ENCODE measurements at places on chromosomes 11 and 22.

DNA sequence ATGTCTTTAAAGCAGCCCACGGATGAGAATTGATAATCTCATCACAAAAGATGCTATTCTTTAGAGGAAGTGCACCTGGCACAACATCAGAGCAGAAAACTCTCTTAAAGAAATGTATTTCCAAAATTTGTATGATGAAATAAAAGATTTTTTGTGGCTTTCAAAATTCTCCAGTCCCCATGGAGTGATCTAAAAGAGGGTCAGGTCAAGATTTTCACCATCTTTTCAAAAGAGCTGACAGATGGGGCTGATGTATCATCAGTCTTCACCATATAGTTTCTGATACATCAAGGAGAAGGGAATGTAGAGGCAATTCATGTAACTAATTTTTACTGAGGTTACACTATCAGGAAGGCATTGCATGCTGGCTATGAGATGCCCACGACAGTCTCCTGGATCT is 11.7 kb downstream of the ME3 start:
- no peak for DNase-seq

DNA sequence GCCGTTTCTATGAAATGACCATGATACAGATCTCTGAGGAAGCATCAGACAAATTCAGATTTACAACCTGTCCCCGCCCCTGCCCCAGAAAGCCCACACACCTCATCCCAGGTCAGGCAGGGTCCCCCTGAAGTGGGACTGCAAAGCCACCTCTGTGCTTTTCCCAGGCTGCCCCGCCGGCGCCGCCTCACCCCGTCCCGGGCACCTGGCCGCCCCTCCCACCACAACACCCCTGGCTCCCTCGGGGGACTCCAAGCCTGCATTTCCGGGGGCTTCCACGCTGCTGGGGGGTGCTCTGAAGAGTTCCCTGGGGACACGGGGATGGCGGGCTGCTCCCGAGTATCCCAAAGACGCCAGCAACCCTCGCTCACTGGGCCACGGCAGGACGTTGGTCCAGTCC is 23.2 kb downstream of the DRD4 start:
- no peak for DNase-seq

DNA sequence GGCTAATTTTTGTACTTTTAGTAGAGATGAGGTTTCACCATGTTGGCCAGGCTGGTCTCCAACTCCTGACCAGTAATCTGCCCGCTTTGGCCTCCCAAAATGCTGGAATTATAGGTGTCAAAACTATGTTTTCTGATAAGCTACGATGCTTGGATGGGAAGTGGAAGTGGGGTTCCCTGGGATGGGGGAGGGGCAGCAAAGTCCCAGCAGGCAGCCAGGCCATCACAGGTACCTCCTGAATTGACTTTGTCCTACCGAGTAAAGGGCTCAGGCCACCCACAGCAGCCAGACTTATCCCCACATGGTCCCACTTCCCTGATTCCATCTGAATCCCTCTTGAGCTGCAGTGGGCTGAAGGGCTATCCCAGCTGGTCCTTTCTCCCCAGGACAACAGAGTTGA is 6.9 kb downstream of the FTH1 start:
- DNase-seq: peak; percentile 9

DNA sequence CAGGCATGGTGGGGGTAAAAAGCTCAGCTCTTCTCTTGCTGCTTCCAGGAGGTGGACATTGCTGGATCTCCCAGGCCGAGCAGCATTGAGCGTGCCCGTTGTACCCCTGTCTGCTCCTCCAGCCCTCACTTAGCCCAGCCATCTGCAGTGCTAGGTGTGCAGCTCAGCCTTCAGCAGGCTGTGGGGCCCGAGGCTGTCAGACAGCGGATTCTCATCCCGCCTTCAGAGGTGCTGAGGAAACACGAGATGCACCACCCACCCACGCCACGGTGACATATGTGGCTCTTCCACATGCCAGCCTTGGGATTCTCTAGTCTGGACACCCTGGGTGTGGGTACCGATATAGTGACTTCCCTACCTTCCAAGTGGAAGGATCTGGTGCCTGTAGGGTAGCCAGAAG is 48.9 kb upstream of the NECTIN1 start:
- no peak for DNase-seq

DNA sequence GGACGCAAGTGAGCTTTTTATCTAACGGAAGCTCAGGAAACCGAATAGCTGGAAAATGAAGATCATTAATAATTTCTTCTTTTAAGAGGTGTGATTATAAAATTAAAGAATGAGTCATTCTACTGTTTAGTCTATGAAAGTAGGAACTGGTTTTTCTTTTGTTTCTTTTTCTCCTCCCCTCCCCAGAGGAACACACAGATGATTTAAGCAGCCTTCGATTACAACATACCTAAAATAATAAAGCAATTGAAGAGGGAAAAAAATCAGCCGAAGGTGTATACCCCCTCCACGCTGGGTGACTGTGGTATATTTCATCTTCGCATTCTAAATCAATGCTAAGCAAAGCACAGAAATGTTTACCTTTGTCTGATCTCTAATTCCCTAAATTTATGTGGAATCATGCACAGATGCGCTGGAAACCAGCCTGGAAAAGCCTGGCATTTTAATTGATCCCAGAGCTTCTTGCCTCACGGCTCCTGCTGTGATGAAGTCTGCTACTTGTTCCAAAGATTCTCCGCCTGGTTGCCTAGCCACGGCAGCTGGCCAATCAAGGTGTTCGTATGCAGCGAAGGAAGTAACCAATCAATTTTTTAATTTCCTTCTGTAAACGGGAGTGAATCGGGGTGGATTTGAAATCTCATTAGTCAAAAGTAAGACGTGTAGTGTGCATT is 133.9 kb downstream of the FANCF start:
- DNase-seq: no peak

DNA sequence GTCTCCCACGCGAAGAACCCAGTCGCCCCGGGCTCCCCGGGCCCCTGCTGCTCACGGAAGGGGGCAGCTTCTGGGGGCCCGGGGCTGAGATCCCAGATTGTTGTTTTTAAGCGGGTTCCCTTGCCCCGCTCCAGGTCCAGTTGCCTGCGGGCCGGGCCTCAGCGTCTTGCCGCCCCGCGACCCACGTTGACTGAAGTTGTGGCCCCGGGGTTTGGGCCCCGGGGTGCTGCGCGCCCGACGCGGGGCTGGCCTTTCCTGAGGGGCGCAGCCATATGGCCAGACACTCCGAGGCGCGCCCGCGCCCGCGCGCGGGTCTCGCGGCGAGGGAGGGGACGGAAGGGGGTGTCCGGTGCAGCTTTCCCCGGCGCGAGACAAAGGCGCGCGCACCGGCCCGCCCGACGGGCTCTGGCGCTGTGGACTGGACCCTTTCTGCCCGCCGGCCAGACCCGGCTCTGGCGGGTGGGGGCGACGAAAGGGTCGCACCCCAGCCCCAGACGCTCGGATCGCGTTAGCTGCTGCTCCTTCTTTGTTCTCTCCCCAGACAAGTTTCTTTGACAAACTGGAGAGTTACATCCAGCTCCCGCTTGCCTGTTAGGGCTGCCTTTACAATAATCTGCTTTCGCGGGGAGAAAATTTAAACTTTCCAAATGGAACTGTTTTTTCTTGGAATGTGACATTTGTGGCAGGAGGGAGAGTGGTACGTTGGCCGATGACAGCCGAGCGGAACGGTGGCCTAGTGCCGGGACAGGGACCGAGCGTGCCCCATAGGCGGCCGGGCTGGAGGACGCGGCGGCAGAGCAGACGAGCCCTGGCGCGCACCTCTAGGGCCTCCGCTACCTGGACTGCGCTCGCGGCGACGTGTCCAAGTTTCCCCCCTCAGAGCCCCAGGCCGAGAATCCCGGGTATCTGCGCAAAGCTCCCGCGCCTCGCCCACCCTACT is 716 bp downstream of the AMOTL1 start:
- peak; percentile 32 for DNase-seq

DNA sequence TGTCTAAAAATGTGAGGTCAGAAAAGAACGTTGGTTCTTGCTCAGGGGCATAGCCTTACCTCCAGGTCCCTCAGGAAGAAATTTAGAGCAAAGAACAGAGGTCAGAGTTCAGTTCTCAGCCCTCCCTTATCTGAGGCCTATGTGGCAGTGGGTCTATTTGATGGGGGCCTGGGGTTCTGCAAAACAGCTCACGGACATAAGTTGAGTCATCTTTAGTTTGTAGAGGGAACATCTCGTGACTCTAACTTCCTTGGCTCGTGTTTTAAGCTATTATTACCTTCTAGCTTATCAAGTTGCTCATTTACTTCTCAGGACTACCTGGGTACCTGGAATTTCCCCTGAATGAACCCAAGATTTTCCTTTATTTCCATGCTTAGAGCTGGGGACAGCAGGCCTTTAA is 91.3 kb upstream of the AMOTL1 start:
- no peak for DNase-seq

DNA sequence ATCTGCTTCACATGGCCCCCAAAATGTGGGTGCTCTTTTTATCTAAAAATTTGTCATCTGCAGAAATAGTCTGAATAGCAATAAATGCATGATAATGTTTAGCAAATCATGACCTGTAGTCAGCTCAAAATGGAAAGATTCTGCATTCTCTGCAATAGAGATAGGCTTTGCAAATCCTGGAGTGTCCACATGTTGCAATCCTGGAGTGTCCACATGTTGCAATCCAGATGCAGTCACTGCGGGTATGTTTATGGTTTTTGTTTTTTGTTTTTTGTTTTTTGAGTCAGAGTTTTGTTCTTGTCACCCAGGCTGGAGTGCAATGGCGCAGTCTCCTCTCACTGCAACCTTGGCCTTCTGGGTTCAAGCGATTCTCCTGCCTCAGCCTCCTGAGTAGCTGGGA is 20.2 kb upstream of the LRRC32 start:
- no peak for DNase-seq

DNA sequence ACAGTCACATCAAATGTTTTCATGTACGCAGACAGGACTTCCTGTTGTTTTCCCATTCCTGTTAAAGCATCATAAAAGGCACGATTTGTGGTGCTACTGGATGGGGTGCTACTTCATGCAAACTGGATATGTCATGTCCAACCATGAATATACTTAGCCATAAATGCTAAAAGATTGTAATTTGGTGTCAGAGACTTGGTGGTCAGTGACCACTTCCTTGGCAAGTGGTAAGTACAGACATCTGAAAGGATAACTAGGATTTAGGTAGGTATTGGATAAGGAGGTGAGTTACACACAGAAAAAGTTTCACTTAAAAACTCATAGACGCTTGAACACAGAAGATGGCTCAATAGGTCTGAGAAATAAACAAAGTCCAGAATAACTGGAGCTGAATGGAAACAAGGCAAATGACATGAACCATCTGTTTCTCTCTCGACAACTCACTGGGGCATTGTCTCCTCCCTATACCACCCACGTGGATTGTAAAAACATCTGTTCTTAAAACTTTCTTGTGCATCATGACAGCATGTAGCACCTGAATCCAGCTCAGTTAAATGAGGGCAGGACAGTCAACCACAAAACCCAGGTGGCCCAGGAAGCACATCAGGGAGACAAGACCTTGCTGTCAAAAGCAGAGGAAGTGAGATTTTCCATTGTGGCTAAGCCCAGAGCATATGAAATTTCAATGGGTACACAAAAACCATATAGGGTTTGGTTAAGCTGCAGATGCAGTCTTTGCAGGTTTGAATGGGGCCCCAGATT is 22.1 kb upstream of the IGLL5 start:
- DNase-seq: peak; percentile 58

- DNase-seq: no peak
Measured at GRCh38 chr11:61270354-61271076, 24.6 kb downstream of the VWCE start.

DNA sequence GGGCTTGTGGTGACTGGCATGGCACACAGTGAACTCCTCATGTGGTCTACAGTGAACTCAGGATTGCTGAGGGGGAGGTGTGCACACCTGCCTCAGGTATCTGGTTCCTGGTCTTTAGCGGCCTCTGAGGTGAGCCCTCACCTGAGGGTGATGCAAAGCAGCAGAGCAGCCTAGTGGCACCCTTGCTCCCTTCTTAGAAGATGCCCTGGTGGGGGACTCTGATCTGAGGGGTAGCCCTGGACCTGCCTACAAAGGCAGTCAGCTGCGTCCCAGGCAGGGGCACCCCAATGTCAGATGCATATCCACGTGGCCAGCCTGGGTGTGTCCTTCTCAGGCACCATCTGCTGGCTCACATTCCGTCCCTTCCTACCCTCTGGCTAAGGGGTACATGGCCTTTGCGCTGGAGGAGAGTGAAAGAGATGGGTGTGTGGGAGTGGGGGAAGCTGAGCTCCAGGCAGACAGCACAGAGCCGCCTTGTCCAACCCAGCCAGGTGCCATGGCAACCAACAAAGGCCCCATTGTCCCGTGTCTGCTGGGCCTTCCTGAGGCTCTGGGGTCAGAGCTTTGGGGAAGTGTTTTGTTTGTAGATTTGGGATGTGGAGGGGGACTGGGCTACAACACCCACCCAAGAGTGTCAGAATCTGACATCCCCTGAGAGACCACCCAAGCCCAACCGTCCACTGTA is 5.8 kb downstream of the PLEKHB1 start:
- no peak for DNase-seq

Data from activated T-cell treated with anti-CD3 and anti-CD28 coated beads, Interleukin-2, amount 50 U/mL, for 48 hours (primary cell).